Activated CD4-positive, CD25-positive, alpha-beta regulatory T cell (primary cell): ENCODE measurements at places on chromosomes 7 and 10.

DNA sequence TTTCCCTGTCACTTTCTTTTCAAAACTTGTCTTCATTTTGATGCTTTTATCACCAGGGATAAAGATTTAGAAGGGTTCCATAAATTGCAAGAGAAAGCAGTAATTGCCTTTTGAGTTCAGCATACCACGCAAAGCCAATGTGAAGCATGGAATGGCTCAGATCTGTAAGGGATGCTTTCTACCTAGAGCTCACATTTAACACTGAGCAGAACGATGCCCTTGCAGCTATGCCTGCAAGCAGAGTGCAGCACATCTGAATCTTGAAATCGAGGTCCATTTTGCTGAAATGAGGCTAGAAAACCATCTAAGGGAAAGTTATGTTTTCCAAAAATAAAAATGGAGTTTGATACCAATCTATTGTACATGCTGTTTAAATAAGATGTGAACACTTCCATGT, 171.2 kb upstream of the CELF2 start:
- no peak for DNase-seq

GRCh38 chr10:113104047-113104446, 154.0 kb downstream of the TCF7L2 start:
- DNase-seq = no peak

DNA sequence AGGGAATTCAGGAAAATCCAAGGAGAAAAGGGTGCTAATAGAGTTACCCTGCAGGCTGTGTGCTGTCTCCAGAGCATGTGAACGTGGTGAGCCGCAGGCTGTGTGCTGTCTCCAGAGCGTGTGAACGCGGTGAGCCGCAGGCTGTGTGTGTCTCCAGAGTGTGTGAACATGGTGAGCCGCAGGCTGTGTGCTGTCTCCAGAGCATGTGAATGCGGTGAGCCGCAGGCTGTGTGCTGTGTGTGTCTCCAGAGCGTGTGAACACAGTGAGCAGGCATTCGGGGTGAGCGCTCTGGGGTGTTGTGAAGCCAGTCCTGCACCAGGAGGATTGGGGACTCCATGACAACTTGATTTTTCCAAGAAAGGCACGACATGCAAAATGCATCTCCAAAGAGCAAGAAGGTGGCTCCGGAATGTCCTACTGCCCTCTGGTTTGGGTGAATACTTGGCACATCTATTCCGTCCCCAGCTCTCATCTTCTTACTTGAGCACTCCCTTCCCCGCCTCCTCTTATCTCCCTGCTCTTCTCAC, 407.9 kb upstream of the SHH start:
- DNase-seq = no peak

DNA sequence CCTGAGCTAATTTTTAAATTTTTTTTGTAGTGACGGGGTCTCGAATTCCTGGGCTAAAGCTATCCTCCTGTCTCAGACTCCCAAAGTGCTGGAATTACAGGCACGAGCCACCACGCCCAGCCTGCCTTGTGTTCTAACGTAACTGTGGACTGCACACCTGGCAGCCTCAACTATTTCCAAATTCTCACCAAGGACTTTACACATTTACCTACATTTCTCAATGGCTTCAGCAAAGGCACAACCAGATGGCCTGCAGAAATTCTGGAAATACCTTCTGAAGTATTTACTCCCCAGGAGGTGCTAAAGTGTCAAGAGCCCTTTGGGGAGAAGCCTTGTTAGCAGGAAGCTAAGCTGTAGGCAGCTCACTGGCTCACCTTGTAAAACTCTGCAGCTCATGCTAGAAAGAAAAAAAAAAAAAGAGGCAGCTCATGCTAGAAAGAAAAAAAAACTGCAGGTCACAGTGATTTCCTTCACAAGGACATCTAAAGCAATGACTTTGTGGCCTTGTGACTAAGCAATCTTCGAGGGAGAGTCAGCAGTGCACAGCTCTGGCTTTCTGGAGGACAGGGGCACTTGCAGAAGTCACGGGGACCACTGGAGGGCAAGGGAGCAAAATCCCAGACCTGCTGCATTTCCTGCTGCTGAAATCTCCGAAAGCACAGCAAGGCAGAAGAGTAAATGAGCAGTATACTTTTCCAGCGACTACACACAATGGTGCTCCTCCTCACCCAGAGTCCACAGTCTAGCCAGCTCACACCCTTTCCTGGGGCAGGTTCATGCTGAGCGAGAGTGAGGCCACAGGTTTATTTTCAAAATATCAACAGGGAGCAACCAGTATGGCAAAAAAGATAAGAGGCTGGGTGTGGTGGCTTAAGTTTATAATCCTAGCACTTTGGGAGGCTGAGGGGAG, 40.4 kb downstream of the BAIAP2L1 start:
- no peak for DNase-seq

GRCh38 chr7:68955656-68956055, 642.6 kb upstream of the AUTS2 start:
- no peak for DNase-seq

GRCh38 chr10:33422471-33423153, 88.1 kb upstream of the NRP1 start:
- no peak for DNase-seq

DNA sequence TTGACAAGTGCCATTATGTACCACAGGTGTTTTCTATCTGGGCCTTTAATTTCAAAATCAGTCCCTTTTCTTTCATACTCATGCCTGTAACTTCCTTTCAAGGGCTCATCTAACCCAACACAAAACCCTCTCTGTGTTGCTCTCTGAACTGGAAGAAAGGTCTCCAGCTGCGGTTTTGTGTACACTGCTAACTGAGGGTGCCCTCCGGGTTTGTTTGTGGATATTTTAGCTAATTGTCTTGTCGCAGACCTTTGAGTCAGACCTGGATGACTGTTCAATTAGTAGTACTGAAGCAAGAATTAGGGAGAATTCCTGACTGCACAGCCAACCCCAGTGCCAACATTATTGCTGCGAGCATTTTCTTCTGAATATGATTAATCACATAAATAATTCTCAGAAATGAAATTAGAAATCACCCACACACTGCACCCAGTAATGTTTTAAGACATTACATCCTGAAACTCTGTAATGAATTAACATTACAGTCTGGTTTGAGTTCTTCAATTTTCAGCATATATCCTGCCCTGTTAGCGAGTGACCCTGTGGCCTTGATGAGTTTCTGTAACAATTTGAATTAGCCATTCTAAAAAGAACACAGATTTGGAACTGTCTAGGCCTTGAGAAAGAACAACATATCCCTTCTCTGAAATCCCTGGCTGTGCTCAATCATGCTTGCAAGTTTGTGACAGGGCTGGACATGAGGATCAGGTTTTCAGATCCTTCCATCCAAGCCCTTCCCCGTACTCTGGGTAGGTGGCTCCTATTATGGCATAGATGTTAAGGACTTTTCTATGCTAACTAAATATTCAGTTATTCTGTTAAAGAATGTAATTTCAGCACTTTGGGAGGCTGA, 460.1 kb downstream of the PLXDC2 start:
- no peak for DNase-seq

DNA sequence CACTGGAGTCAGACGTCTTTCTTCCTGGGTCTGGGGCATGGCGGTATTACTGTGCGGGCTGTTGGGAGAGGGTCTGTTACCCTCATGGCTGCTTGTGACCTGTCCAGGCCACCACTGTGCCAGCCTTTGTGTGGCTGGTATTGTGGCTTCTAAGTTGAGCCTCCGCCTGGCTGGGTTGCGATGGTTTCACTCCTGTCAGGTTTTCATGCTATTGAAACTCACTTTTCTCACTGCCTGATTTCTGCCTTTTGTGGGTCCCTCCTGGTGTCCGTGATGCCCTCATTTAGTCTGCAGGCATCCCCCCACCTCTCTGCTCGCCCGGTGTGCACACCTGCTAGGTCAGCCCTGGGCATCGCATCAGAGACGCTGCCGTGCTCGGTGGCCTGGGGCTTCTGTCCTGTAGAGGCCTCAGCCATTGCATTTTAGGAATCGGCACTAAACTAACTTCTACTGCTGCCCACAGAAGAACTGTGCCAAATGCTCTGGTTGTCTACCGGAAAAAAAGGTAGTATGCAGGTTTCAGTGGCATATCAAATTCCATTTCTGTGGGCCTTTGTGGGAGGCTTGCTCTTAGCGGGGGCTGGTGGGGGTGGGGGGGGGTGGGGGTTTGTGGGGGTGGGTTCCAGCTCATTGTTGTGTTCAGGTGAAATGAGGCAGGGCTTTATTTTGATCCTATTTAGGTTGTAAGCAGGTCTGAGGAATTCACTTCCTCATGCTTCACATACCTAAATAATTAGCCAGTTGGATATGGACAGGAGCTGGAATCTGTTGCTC, 64.3 kb downstream of the MGMT start:
- DNase-seq = no peak

- DNase-seq = no peak
Measured at GRCh38 chr10:86062198-86062550, 304.4 kb downstream of the GRID1 start.

DNA sequence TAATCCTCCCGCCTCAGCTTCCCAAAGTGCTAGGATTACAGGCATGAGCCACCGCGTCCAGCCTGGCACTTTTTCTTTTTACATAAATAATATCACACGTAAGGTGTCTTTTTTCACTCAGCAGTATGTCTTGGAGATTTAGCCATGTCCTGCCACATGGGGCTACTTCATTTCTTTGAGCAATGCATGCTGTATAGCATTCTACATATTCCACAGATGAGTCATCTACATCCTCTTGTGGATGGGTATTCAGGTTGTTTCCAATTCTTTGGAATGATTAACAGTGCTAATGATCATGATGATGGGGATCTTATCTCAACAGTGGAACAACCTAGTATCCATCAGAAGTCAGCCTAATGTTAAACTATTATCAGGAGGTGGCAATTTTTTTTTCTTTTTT, 50.8 kb downstream of the ZNF503 start:
- no peak for DNase-seq

- DNase-seq = no peak
Measured at GRCh38 chr10:71606257-71607081, 113.1 kb downstream of the C10orf105 start.

- no peak for DNase-seq
Measured at GRCh38 chr7:74479066-74479781, 25.5 kb downstream of the GTF2IRD1 start.

DNA sequence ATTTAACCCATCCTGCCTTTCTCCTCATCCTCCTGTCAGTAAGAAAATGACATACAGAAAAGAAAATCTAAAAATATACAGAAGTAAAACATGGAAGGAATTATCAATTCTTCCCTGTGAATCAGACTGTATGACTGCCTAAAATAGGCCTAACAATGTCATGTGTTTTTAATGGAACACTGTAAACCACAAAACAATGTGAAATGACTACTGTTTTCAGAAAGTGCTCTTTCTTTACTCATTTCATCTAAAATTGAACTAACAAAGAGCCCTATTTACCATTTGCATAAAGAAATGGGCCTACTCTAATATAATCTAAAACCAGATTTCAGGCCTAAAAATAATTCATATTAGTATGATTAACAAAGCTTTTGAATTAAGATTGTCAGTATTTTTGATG, 35.7 kb downstream of the SEMA3E start:
- DNase-seq = no peak

DNA sequence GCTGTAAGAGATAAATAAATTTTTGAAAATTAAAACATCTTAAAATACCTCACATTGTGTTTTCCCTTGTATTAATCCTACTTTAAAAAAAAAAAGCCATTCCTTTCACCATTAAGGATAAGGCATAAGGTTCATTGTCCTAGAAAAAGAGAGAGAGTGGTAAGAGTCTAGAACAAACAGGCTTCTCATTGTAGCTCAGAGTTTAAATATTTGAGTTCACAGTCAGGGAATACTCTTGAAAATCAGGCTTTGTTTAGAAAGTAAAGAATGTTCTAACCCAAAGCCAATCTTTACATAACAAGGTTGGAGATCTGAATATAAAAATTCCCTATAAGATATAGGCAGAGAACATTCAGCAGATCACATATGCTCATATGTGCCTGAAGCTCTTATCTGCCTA, 40.2 kb upstream of the TES start:
- DNase-seq = no peak

DNA sequence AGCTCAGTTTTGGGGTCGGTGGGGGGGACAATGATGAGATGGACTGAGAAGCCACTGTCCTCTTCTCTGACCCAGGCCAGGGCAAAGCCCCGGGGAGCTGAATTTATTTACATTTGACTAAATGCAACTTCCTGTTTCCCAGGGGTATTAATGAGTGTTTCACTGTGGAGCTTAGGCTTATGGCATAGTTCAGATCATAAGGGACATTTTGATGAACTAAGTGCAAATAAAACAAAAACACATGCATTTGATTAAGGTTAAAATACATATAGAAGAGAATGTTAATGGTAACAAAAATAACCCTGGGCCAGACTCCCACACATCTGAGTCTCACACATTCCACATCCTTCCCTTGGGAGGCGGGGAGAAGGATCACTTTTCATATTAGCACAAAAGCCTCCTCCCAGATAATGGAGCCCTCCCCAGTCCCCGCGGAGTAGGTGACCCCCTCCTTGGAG, 320.6 kb downstream of the FRMD4A start:
- no peak for DNase-seq

DNA sequence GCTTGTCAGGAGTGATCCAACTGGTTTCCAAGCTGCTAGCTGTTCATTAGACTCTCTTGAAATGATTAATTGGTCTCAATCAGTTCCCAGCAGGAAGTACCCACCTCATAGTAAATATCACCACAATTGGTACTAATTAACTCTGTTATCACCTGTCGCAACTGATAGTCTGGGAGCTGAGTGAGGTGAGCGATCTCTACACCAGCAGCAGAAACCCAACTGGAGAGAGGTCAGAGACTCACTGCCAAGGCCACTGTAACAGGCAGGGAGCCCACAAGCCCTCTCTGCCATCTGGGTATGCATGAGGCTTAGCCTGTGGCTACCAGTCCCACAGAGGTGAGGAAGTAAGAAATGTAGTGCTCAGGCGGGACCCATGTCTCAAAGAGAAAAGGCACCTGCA, 245.5 kb downstream of the DYNC1I1 start:
- DNase-seq = no peak

- DNase-seq = no peak
Measured at GRCh38 chr10:127977357-127978009, 70.6 kb downstream of the PTPRE start.

DNA sequence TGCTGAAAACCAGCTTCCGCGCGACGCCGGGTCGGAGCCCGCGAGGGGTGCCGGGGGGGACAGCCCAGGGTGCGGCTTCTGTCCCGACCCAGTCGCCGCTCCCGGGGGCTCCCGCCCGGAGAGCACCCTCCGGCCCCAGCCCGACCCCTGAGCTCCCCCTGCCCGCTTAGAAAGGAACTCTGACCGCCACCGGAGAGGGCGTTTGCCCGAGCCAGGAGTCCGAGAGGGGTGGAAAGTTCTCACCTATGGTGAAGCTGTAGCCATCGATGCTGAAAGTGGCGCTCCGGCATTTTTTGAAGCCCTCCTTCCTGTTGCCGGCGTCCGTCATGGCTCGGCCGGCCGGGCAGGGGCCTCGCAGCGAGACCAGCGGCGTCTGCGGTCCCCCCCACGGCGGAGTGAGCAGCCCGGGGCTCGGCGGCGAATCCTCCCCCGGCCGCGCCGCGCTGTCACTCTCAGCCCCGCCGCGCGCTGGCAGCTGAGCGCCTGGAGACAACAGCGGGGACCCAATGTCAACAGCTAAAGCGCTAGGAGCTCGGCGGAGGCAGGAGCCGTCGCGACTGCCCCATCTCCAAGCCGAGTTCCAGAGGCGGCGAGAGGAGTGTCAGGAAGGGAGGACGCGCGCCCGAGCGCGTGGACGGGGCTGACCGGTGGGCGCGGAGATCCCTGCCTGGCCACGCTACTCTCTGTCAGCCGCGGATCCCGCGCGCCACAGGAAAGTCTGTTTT, 191.6 kb downstream of the LSM5 start:
- no peak for DNase-seq
